ENCODE measurements at places on chromosomes 3 and 15. TPM values are rescaled to one million over a fixed set of nuclear protein-coding genes. Genes with fewer than 3 reads are reported as not detected.

Gene PIERCE2
- 0.18 TPM for total RNA-seq

Gene PLCB2
- 1.1 TPM for total RNA-seq

Gene CLDN18
- total RNA-seq = not detected

Gene GABRR3
- total RNA-seq = not detected

Gene TUSC7
- not detected for total RNA-seq

All from cardiac atrium fibroblast (primary cell).